SIG-M5 (cell line): ENCODE measurements at places on chromosomes 2 and 18.

GRCh38 chr2:223270548-223270947 lies 218.6 kb downstream of the KCNE4 start:
- DNase-seq: no peak

GRCh38 chr18:67001052-67001451 lies 397.2 kb upstream of the CDH19 start:
- no peak for DNase-seq

DNA sequence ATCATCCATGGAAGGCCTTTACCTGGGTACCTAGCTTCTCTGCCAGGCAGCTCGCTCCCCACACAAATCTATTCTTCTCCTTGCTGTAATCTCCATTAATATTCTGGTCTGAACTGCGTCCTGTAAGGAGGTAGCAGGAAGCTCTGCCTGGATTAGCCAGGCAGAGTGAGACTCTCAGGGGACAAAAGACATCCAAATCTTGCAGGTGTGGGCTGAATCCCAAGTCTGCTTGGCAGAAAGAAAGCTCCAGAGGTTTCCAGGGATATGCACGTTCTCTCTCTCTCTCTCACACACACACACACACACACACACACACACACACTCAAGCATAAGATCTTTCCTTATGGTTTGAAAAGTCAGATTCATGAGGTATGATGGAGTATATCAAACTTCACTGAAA lies 66.5 kb downstream of the THNSL2 start:
- DNase-seq: no peak

DNA sequence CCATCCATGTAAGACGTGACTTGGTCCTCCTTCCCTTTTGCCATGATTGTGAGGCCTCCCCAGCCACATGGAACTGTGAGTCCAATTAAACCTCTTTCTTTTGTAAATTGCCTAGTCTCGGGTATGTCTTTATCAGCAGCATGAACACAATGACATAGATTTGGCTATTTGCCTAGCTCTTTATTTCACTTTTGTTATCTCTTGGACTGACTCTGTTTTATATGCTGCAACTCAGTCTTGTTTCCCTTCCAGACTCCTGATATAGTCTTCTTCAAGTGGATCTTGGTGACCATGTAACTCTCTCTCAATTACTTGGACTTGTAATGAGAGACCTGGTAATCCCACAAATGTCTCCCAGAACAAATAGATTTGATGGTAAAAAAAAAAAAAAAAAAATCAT lies 627.6 kb downstream of the CCDC85A start:
- no peak for DNase-seq

GRCh38 chr2:69180227-69180626 lies 167.2 kb downstream of the ANTXR1 start:
- no peak for DNase-seq

DNA sequence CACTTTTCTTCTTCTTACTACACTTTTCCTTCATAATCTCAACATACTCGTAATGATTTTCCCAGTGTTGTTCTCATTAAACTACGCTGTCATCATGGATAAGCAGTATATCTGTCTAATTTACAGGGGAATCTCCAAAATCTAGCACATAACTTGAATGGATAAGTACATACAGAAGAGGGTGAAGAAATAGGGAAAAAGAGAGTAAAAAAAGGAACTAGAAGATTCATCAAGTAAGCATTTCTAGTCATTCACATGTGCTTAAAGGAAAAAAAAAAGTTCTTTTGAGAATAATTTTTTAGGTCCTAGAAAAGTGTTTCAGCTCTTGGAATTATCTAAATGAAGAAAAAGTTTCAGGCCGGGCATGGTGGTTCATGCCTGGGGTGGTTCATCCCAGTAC lies 51.6 kb downstream of the SRBD1 start:
- DNase-seq: no peak

- no peak for DNase-seq
Measured at GRCh38 chr2:29749843-29750242, 171.5 kb downstream of the ALK start.

GRCh38 chr2:178404368-178404767 lies 46.6 kb downstream of the PRKRA start:
- no peak for DNase-seq

DNA sequence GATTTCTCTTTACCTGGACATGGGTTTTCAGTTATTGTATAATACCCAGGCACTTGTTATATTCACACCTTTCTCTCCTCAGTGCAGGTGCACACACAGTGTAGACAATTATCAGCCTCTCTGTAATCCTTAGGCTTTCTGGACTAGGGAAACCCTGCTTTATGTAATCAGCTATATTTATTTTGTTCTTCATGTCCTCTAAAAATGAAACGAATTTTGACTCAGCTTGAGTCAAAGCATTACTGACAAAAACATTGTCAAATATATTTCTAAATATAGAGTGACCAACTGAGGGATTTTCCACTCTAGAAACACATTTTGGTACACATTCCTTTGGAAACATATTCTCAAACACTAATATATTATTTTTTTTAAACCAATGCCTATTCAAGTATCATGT lies 144.8 kb upstream of the GULP1 start:
- no peak for DNase-seq
